ENCODE measurements at places on chromosomes 3 and 15. TPM values are rescaled to one million over a fixed set of nuclear protein-coding genes. Genes with fewer than 3 reads are reported as not detected.

- no peak for DNase-seq
Observed at GRCh38 chr15:35246451-35246850, 161.4 kb upstream of the NANOGP8 start.

The TTLL3 gene
- 63.3 TPM for total RNA-seq

GRCh38 chr3:188949996-188950395 is 221.8 kb upstream of the TPRG1 start:
- no peak for DNase-seq

GRCh38 chr15:32746116-32746857 is 28.5 kb downstream of the GREM1 start:
- no peak for DNase-seq

The CTDSPL2 gene
- 143 TPM for total RNA-seq

- no peak for DNase-seq
Observed at GRCh38 chr3:22990291-22991200, 212.6 kb upstream of the UBE2E2 start.

DNA sequence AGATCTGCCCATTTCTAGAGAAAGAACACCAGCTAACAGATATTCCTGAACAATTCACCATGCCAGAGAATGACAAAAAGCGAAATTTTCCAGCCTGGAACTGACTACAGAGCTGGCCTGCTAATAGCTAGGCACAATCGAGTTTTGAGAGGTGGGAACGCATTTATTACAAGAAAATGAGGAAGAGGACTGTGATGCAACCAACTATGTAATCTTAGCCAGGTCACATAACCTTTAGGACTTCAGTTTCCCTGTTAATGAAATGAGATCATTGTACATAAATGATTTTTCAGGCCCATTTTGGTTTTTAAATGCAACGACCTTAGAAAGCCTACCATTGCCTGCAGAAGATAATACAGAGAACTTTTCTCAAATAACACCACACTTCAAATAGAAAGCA is 72.1 kb upstream of the SETMAR start:
- no peak for DNase-seq

DNA sequence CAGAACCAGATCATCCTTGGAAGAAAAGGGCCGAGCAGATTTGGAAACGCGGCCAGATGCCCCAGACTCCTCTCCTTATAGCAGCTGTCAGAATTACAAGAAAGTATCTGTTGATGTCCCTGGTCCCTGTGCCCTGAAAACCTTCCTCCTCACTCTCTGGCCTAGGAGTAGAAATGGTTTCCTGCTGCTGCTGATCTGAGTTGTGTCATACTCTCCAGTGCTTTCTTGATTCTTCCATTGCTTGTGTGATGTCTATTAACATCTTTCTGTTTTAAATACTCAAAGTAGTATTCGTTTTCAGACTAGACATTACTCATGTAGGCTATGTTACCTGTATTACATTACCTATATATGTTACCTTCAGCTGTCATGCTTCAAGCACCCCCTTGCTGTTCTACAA is 26.8 kb upstream of the HERC1 start:
- DNase-seq = no peak

GRCh38 chr3:119240101-119240590 is 532 bp downstream of the B4GALT4 start:
- no peak for DNase-seq

GRCh38 chr15:65887565-65887964 is 18.3 kb downstream of the RAB11A start:
- DNase-seq = no peak

The IGF2BP2 gene
- total RNA-seq = 42.7 TPM

The MITF gene
- 13.6 TPM for total RNA-seq

- no peak for DNase-seq
Observed at GRCh38 chr3:182925330-182925943, 54.9 kb downstream of the DCUN1D1 start.

DNA sequence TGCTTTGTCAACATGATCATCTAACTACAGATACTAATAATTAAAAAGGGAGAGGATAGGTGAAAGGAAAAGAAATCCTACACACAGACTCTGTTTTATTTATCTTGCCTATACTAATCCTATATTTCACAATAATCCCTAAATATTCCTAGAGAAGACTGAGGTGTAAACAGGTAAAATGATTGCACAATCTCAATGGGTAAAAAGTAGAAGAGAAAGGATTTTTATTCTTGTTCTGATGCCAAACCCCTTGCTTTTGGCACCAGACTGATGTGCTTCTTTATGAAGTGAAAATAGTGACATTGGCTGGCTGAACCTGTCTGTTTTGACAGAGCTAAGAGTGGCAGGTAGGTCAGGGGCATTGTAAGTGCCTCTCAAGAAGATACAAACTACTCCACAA is 101.9 kb upstream of the ZPLD1 start:
- DNase-seq = no peak

DNA sequence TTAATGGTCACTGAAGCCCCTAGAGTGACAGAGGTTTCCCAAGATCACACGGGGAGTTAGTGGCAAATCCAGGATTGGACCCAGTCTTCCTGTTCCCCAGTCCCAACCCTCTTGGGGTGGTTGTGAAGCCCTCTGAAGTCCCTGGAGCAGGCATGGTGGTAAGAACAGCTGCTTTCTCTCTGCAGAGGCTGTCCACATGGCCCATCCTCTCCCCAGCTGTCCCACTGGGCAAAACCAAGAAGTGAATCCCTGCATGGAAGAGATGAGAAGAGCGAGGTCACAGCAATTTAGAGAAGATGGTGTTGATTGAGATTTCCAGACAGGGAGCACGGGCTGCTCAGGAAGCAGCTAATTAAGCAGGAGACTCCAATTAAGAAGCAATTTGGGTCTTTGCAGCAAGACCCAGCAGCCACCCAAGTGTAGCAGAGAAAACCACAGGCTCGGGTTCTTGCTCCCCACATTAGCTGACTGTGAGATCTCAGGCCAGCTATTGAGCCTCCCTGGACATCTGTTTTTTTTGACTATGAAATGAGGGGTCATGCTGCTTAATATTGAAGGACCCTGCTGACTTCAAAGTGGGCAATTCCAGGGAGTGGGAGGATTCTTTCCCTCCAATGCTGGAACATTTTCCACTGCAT is 14.8 kb upstream of the HDAC11 start:
- DNase-seq = no peak

The IMPDH2 gene
- 247 TPM for total RNA-seq

GRCh38 chr15:90479656-90480055 is 50.1 kb upstream of the CRTC3 start:
- no peak for DNase-seq

The LRRN1 gene
- 18.2 TPM for total RNA-seq

The KBTBD13 gene
- total RNA-seq = 0.32 TPM

- DNase-seq = no peak
Observed at GRCh38 chr3:197253238-197253947, 45.0 kb downstream of the DLG1 start.

The HRH1 gene
- 19.0 TPM for total RNA-seq

The GUCA1C gene
- total RNA-seq = not detected

- DNase-seq = no peak
Observed at GRCh38 chr3:81816473-81817250, 55.2 kb upstream of the GBE1 start.

- no peak for DNase-seq
Observed at GRCh38 chr3:55564726-55565125, 77.6 kb upstream of the WNT5A start.

GRCh38 chr3:107988460-107989175 is 102.2 kb downstream of the CD47 start:
- DNase-seq = no peak

DNA sequence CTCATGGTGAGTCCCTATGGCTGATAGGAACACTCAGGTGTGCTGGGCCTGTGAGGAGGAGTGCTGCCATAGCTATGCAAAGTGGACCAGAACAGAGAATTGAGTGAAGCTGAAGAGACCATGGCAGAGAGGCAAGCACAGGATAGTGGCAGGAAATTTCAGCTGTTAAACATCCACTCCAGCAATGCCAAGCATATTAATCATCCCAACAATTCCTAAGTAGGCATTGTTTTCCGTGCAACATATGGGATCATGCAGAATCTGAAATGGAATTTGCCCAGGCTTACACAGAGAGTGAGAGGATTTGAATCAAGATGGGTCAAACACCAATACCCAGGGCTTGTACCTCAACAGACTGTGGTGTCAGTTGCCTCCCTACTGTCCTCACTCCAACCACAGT is 582.6 kb upstream of the UBE2E2 start:
- no peak for DNase-seq

DNA sequence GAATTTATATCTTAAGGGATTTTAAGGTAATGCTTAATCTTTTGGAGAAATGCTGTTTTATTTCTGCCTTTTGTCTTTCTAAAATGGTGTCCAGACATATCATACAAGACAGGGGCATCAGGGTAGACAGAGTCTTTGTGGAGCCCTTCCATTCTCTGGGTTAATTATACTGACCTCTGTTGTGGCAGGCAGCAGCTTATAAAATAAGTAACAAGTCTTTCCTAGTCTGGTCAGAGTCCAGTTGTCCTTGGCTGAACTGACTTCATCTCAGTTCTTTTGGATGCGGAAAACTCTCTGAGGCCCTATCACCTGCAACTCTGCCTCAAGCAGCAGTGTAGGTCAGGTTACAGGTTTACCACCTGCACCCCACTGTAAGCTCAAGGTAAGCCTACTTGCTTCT is 19.2 kb downstream of the MYNN start:
- no peak for DNase-seq

GRCh38 chr3:129313665-129314385 is 35.2 kb downstream of the HMCES start:
- no peak for DNase-seq

DNA sequence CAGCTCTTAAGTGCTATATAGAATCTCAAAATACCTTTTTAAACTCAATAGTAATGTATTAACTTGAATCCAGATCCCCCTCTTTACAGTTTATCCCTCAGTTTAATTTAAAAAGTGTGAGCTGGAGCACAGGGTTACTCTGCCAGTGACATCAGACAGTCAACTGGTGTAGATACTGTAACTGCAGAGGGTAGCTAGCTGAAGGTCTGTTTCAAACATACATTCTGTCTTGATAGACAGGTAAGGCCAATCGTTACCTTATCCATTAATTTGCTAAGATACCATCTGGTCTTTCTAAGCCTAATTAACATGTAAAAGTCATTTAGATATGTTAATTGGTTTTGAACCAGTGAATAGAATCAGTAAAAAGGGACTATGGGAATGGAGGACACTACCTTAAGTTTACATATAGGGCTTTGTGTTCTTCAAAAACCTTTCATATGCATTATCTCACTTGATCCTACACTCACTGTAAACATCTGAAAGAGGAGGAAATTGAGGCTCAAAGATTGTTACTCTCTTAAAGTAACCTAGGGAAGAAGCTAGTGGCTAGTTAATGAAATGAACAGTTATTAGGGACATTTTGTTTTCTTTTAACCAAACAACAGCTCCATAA is 59.5 kb upstream of the TSPAN3 start:
- DNase-seq = no peak

DNA sequence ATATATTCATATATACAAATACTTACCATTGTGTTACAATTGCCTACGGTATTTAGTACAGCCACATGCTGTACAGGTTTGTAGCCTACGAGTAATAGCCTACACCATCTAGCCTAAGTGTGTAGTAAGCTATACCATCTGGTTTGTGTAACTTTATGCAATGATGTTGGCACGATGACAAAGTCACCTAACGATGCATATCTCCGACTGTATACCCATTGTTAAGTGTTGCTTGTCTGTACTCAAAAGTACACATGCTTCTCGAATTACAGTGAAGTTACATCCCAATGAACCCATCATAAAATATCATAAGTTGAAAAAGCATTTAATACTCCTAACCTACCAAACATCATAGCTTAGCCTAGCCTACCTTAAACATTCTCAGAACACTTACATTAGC is 327.1 kb downstream of the KBTBD8 start:
- no peak for DNase-seq

- no peak for DNase-seq
Observed at GRCh38 chr3:169342652-169343505, 320.6 kb downstream of the MECOM start.

The ACP3 gene
- 3.2 TPM for total RNA-seq

- no peak for DNase-seq
Observed at GRCh38 chr3:41683666-41684350, 278.1 kb downstream of the ULK4 start.

The FAM174B gene
- 26.1 TPM for total RNA-seq
